ENCODE measurements at places on chromosomes 13 and 19.

- DNase-seq: peak; percentile 83
Measured at GRCh38 chr19:54168174-54168917, 4.6 kb downstream of the TMC4 start.

GRCh38 chr13:98144027-98144741 lies 1.3 kb downstream of the FARP1 start:
- DNase-seq: peak; percentile 69

GRCh38 chr13:19345158-19345557 lies 163.5 kb upstream of the TUBA3C start:
- no peak for DNase-seq

- no peak for DNase-seq
Measured at GRCh38 chr19:18173054-18173571, 500 bp upstream of the IFI30 start.

- no peak for DNase-seq
Measured at GRCh38 chr13:25963674-25964073, 88.1 kb downstream of the SHISA2 start.

DNA sequence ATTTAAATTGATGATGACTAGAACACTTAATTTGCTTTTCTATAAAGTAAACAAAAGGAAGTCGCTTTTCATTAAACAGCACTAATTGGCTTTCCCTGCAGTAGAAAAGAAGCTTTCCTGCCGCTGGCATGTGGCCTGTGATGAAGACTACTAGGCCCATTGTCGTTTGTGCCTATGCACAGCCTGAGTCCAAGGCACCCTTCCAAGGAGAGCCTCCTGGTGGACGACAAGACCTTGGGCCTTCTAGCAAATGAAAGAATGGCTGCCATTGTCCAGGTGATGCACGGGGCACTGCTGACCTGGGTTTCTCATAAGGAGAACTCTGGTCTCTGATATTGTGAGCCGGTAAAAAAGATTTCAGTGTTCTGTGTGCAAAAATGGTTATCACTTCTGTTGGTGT lies 233.0 kb downstream of the COL4A1 start:
- no peak for DNase-seq

DNA sequence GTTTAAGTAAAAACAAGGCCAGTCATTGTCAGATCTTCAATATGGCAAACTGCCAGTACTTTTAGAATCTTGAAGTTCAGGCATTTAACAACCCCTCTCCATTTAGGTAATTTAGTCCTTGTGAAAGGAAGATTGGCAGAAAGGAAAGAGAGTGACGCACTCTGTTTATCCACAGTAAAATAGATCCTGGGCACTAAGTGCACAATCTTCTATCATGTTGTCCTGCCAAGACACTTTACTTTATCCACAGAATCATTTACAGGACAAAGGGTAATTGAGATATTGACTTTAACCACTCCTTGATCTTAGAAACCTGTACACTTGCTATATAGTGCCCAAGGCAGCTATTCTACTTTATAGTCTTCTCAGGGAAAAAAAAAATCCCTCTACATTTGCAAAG lies 786.4 kb upstream of the SLITRK1 start:
- DNase-seq: no peak

- no peak for DNase-seq
Measured at GRCh38 chr19:29731331-29731850, 16.3 kb upstream of the C19orf12 start.

GRCh38 chr19:14434543-14435319 lies 1.6 kb downstream of the PKN1 start:
- peak; percentile 82 for DNase-seq

- DNase-seq: no peak
Measured at GRCh38 chr13:89899302-89900103, 1448.0 kb upstream of the MIR17HG start.

DNA sequence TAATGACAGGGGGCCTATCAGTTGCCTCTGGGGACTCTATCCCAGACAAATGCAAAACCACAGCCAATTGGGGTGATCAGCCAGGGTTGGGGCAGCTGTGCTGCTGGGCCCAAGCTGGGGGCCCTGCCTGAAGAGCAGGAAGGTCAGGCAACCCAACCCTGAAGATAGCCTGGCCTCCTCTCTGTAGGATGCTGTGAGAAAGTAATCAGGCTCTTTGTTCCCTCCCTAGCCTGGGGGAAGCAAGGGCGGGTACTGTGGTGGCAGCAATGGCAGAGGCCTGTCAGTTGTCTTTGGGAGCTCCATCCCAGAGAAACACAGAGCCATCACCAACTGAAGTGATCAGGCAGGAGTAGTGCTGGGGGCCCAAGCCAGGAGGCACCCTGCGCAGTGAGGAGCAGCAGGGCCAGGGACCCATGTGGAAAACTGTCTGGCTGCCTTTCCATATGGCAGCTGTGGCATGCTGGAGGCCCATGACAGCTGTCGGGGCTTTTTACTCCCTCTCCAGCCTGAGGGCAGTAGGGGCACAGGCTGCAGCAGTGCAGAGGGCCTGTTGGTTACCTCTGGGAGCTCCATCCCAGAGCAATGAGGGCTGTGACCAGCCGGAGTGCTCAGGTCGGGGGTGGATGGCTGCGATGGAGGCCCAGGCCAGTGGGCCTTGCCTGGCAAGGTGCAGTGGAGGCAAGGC lies 73.6 kb upstream of the ATP12A start:
- no peak for DNase-seq

GRCh38 chr19:46866407-46867136 lies 5.8 kb downstream of the ARHGAP35 start:
- peak; percentile 42 for DNase-seq

DNA sequence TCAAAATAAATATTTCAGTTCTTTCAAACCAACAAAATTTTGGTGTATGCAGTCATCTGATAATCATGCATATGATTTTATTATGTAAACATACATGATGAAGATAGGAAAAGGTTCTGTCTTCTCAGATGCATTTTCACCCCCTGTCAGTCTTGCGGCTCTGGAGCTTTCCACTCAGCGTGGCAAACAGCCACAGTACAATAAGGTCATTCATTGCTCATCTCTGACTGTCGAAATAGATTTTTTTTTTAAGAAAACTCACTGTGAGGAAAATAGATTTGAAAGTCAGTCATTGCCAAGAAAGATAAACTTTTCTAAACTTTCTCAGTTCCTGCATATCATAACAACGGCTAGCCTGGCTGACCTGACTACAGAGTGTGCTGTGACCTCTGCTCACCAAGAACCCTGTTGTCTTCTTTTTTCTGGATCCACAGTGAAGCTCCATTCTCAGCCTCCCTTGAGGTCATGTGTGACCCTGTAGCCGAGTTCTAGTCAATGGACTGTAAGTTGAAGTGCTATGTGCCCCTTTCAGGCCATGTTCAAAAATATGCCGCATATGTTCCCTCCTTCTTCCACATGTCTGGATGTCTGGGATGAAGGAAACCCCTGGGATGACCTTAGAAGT lies 519.6 kb downstream of the KLF5 start:
- no peak for DNase-seq

DNA sequence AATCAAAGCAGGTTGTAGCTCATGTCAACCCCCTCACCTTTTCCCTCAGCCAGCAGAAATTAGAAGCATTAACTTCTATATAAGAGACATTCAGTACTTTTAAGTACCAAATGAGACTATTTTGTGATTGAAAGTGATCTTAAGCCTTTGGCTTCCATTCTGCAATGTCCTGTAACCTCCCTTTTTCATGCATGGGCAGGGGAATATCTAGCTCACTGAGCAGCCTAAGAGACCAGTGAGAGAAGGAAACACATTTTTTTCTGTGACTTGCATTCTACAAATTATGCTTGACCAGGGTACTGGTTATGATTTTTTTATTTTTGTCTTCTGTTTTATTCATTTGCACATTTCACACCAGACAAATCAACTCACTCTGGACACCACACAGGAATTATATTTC lies 369.6 kb downstream of the KCTD12 start:
- no peak for DNase-seq

DNA sequence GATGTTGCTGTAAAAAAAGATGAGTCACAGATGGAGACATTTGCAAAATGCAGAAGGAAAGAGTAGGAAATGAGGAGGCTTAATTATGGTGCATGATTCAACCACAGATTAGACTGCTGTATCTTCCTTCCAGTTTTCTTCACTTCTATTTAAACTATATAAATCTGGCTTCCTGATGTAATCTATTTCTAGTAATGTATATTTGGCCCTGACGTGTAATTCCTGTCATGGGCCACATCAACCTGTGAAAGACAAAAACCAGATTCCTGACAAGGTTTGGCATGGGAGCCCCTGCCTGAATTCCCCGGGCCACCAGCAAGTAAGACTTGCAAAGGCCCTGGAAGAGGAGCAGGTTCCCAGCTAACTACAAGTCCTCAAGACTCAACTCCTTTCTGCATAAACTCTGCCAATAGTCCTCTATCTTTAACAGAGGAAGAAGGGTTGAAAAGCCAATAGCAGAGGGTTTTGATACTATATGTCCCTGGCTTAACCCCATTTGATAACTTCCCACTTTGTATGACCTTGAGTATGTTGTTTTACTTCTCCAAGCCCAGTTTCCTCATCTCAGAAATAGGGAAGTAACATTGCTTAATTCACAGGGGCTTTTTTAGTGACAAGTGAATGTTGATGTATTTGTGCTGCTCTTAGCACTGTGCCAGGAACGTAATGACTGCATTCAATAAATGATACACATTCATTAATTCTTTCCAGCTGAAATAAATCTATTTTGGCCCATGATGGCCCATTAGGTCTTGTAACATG lies 172.7 kb downstream of the SPRY2 start:
- DNase-seq: peak; percentile 66

- DNase-seq: no peak
Measured at GRCh38 chr19:17347361-17347760, 10.0 kb downstream of the GTPBP3 start.

DNA sequence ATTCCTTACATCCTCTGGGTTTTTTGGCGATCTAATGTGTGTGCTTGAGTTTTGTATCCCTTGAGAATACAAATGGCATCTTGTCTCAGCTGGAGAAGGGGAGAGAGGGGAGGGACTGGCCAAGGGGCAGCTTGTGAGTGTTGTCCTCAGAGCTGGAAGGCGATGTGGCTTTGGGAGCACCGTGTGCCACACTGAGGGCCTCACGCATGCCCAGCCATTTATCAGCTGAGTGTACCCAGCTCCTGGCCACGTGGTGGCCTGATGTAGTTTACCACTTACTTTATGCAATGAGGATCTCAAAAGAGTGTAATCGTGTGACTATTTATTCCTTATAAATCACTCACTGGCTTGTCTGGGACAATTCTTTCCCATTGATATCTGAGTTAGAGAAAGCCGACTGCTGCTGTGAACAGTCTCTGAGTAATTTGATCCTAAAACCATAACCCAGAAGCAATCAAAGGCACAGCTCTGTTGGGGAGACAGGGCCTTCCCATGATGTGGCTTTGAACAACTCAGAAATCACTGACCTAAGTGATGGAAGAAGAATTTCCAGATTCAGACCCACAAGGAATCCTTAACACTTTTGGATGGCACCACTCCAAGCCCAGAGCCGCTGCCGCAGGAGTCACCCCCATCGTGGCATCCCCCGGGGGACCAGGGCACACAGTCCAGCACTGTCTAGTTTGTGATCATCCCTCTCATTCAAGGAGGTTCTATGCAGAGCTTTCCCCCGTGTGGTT lies 53.9 kb upstream of the MTIF3 start:
- DNase-seq: no peak

DNA sequence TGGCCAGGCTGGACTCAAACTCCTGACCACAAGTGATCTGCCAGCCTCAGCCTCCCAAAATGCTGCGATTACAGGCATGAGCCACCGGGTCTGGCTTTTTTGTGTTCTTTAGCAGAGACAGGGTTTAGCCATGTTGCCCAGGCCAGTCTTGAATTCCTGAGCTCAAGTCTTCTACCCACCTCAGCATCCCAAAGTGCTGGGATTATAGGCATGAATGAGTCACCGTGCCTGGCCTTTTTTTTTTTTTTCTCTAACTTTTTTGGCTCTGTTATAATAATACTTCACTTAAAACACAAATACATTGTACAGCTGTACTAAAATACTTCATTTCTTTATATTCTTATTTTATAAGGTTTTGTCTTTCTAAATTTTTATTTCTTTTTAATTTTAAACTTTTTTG lies 599.5 kb upstream of the PCDH9 start:
- no peak for DNase-seq

DNA sequence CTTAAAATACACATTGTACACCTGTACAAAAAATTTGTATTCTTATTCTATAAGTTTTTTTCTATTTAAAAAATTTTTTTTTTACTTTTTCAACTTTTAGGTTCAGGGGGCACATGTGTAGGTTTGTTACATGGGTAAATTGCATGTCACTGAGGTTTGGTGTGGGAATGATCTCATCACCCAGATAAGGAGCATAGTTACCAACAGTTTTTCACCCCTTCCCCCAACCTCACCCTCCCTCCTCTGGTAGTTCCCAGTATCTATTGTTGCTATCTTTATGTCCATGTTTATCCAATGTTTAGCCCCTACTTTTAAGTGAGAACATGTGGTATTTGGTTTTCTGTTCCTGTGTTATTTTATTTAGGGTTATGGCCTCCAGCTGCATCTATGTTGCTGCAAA lies 89.9 kb downstream of the CDK8 start:
- peak; percentile 32 for DNase-seq

DNA sequence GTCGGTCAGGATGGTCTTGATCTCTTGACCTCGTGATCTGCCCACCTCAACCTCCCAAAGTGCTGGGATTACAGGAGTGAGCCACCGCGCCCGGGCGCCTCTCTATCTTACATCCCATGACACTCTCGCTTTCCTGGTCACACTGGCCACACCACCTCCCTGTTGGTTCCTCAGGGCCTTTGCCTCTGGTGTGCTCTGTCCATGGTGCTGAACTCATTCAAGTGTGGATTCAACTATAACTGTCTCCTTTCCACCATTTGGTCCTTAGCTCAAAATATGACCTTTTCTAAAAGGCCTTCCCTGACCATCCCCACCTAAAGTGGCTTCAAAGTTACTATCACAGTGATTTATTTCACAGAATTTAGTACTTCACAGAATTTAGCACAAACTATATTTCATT lies 3.7 kb upstream of the SMIM17 start:
- DNase-seq: peak; percentile 12

DNA sequence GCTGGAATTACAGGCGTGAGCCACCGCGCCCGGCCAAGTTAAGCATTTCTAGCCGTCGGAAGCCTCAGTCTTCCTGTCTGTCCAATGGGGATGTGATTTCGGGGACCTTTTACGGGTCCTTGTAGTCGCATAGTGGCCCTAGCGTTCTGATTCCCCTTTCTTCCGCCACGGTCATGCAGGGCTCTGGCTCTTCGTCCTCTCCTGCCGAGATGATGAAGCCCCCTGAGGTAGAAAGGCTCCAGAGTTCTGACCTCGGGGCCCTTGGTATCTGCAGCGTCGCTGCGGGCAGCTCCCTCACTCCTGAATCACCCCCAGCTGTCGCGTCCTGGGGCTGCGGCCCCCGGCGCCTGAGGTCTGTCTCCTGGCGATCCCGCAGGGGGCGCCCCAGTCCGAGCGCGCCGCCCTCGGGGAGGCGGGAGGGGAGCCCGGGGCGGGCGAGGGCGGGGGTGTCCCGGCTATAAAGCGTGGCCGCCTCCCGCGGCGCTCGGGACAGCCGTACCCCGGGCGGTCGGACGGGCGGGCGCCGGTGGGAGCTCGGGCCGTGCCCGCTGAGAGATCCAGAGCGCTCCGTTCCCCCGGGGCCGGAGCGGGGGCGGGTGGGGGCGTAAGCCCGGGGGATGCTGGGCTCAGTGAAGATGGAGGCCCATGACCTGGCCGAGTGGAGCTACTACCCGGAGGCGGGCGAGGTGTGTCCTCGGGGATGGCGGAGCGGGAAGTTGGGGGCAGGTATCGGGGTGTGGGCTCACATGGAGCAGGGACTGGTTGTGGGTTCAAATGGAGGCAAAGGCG lies at the start of gene FOXA3:
Gene FOXA3 (plus strand): TSS at position 487 of the 789 bp plus-strand sequence. CDS start 131 bp downstream, at position 618.
- peak; percentile 28 for DNase-seq

GRCh38 chr19:3882041-3882384 lies 1.5 kb downstream of the ATCAY start:
- no peak for DNase-seq

- DNase-seq: no peak
Measured at GRCh38 chr13:46676378-46676725, 120.6 kb downstream of the ESD start.

- DNase-seq: peak; percentile 22
Measured at GRCh38 chr13:72782717-72783116, 784 bp downstream of the PIBF1 start.

Measured in fibroblast of villous mesenchyme (primary cell).